AG09319 (cell line): ENCODE measurements at places on chromosomes 6 and 20.

DNA sequence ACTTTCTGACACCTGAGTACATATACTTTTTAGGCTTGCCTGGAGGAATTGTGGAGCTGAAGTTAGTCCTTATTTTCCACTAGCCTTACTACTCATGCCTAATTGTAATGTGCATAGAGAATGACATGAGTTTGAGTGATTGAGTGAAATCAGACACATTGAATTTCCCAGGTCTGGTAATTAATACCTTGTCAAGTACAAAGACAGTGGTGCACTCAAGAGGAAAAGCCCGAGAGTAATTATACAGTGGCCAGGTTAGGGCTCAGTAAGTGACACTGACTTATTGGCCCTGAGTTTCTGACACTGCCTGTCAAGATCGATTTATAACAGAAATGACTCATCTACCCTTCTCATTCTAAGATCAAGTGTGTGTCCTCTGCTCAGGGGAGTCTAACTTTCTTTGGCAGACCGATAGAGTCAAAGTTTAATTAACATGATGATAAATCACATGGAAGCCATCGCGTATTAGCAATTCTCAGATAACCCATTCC, 288.3 kb downstream of the TPBG start:
- no peak for DNase-seq

- DNase-seq, result no peak
These were observed 100.2 kb downstream of the PERP start for GRCh38 chr6:138007014-138007472.

DNA sequence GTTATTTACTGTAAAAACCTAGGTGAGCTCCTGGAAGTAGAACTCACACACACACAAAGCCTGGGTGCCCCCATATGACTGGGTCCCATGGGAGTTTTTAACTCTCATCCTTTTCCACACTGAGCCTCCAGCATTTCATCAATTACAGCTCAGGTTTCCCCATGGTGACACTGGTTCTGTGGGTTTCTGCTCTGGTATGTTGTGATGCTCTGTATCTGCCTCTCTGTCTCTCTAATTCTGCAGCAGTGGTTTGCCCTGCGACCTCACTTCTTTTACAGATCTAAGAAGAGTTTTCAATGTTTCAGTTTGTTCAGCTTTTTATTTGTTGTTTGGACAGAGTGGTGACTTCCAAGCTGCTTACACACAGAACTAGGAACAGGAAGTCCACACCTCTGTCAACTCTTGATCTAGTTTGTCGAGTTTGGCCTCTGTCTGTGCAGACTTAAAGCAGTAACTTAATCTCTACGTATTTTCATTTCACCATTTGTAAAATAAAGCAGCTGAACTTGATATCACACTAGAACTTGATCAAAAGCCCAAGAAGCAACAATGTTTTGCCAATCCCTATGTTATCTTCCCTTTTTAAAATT, 554.3 kb downstream of the EPHA7 start:
- DNase-seq, result no peak

- DNase-seq, result no peak
These were observed 45.5 kb upstream of the GLP1R start for GRCh38 chr6:39003072-39003471.

DNA sequence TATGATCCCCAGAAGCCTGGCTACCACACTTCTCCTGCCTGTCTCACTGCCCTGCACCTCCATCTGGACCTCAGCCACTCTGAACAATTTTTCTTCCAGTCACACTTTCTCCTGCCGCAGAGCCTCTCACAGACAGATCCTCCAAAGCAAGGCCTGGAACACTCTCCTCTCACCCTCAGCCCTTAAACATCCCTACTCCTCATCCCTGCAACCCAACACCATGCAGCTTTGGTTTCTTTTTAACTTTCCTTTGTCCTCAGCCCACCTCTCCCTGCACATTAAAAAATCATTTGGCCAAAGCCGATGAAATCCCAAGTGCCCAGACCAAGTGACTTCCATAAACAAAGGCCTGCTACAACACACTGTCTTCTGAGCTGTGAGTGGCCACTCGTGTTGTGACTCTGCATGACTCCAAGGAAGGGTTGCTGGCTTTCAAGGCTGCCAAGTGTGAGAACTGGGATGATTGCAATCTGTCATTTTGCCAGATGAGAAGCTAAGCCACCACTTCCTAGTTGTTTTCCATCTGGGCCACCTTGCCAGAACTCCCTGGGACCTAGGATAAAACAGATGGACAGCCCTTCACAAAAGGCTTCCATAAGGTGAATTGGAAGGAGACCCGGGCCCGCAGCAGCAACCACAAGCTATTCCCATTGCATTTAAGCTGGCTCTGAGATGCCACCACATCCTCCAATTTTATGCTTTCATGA, 144.4 kb upstream of the SSTR4 start:
- no peak for DNase-seq

DNA sequence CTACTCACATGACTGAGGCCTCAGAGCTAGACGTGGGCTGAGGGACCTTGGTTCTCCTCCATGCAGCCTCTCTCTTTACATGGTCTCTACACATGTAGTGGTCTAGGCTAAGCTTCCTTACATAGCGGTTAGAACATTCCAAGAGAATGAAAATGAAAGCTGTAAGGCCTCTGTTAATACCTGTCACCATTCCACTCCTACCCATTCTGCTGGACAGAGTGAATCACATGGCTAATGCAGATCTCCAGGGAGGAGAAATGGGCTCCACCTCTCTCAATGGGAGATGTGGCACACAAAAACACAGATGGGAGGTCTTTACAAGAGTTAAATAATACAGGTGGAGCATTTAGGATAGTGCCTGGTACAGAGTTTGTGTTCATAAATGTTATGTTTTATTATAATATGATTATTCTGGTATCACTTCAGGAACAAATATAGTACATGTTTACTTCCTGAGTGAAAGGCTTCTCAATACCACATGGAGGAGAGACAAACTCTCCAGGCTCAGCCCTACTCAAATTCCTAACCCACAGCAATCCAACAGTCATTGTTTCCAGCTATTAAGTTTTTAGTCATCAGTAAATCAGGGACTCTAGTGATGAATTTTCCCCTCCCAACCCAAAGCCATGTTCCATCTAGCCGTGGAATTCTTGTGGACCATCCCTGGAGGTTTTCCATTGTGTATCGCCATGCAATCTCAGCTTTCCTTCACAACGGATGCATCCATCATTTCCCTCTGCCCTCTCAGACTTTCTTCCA, 57.9 kb downstream of the ISM1 start:
- no peak for DNase-seq

DNA sequence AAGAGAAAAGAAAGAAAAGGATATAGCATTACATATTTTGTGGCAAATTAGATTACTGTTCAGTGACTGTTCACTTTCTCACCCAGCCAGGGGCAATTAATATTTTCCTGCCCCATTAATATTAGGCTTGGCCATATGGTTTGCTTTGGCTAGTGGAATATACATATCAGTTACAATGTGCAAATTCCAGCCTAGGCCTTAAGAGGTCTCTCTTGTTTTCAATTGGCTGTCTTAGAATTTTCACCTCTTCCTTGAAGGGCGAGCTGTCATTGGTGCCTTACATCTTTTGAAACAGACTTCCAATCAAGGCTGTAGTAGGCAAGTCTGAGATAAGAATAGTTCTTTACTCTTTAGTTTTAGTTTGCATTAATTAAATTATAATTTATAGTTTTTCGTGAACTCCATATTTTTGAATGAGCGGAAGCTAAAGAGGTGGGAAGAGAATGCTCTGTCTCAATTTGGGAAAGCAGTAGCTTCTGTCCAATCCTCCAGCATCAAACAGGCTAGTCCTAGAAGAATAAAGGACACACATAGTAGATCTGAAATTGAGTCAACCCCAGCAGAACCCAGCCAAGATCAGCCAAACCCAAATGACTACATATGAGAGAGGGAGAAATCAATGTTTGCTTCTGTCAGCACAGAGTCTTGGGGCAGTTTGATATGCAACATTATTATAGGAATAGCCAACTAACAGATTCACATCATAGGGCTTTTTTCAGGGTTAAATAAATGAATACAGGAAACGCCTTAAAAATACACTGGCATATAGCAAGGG, 6.3 kb upstream of the CSNK2A1 start:
- no peak for DNase-seq

DNA sequence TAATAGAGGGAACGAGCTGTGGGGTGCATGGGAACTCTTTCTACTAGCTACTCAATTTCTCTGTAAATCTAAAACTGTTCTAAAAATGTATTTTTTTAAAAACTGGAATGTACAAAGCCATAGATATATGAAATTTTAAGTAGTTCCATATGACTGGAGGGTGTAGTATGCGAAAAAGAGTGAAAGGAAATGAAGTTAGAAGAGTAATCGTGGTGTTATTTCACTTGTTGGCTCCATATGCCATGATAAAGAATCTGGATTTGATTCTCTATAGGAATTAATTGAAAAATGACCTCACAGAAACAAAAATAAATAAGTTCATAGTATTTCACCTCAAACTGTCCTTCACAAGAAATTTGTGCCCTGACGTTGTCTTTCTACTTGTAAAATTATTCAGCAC, 500.2 kb downstream of the TENT5A start:
- DNase-seq, result no peak

DNA sequence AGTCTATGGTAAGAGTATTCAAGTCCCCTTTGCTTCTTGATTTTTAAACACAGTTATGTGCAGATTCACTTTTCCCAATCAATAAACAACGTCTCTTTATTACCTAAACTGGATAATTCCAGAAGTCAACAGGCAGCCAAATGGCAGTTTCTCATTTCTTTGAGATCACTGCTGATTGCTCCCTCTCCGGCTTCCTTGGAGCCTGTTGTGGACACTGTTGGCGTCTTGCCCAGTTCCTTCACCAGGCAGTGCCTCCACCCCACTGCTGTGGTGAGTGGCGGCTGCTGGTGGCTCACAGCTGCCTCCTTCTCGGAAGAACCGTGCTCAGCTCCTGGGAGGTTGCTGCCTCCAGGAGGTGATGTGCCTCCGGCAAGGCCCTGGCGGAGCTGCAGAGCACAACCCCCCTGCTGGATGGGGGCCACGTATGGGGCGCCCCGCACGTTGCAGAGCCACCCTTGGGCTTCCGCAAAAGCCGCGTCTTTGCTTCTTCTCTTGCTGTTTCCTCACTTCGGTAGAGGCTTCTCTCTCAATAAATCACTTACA, 105.1 kb upstream of the CNKSR3 start:
- DNase-seq, result no peak

- DNase-seq, result no peak
These were observed 4.1 kb upstream of the EFHC1 start for GRCh38 chr6:52415917-52416628.

DNA sequence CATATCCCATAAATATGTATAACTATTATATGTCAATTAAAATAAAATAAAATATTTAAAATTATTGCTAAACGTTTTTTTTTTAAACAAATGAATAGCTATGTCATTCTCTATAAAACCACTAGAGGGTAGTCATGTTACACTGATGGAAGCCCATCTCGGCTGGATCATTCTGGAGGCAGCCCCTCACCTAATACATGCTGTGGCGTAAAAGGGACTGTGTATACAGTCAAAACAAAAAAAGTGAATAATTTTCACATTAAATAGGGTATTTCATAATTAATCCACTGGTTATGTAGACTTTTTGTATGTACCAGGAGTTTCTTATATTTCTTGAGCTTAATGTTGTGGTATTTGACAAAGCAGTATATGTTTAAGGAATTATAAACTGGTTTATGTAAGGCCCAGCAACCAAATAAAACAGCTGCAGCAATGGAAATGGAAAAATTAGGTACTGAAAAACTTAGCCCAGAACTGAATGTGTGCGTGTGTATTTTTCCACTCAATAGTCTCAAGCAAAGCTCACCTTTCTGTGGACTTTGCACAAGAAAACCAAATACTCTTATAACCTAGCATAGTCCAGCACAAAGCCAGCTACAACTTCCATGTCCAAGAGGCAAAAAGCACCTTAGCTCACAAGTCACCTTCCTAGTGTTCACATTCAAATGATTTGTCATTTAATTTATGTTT, 81.7 kb downstream of the COL9A1 start:
- DNase-seq, result no peak

DNA sequence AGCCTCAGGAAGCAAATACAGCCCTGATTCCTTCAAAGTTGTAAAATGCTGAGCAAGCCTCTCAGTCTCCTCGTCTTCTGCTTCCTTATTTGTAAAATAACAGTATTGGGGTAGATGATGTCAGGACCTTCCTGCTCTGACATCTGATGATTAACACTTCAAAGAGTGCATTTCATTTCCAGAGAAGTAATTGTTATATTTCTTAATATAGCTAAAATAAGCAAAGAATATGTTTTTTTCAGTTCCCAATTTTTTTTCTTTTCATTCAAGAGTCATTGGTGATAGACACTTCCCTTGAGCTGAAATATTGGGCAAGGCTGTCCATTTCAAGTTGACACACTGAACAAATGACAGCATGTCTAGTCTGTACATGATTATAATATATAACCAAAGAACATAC, 53.4 kb downstream of the SLX4IP start:
- no peak for DNase-seq

DNA sequence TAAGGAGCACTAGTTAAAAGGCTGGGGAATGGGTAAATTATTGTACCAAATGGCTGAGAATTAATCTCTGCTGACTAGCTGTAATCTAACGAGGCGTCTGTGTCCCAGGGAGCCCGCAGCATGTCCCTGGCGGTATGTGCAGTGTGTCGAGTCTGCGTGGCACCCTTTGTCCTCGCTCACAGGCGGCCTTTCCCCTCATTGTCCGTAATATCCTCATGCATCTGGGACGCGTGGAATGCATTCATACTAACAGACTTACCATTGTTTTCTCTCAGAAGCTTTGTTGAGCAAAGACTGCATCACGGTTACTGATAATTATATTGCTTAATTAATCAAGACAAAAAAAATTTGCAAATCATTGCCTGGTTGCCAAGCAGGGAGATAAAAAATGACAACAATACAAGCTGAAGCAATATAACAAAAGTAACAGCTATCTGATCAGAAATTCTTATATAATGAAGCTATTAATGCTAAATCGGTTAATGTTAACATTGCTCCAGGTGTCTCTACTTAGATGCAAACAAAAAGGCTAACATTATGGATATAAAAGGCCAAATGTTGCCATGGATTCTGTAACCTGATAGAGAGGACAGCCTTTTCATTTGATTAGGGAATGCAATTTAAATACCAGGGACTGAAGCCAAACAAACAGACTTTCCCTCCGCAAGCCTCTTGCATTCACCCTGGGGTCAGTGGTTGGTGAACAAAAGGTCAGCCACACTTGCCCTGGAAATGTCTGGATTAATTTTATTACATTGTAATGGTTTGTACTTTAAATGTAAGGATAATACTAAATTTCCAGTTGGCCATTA, 124.8 kb downstream of the INSM1 start:
- DNase-seq, result no peak

GRCh38 chr20:43161716-43162115, 28.0 kb downstream of the PTPRT start:
- no peak for DNase-seq
